Right lung (tissue), 10 donors: ENCODE measurements at places on chromosomes 6 and 20. TPM values are rescaled to one million over a fixed set of nuclear protein-coding genes. Genes with fewer than 3 reads are reported as not detected.

The ADGRB3 gene
- 21.3 TPM for polyA plus RNA-seq

DNA sequence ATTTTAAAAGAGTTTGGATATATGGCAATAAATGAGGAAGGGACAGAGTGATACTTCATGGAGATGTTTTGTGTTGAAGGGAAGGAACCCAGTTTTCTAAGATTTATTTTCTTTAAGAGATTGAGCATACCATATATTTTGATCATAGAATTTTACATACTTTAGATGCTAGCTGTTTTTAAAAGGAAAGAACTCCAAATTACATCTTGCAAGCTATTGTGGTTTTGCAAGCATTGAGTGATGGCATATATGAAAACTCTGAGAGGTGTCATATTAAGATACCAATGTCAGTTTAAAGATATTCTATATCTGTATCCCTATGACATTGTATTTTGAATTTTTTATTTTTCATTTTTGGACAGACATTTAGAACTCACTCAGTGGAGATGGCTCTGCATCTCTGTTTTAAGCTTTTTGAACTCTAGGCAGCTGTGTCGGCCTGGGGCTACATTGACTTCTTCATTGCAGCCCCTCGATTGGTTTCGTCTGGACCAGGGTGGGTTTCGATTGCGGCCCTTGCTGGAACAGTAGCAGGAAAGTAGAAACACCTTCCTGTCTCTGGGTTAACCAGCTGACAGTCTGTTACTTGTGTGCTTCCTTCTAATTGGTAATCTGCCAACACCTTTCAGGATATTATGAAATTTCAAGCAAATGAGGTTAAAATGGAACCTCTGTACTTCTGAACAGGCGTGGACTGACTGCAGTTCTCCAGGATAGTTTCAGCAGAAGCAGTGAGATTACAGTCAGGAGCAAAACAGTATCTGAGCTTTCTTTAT lies 14.0 kb downstream of the IGF2R start:
- no peak for DNase-seq

The LTB gene
- polyA plus RNA-seq: 4.7 TPM

- DNase-seq: no peak
Observed at GRCh38 chr6:193773-194310, 98.4 kb upstream of the DUSP22 start.

DNA sequence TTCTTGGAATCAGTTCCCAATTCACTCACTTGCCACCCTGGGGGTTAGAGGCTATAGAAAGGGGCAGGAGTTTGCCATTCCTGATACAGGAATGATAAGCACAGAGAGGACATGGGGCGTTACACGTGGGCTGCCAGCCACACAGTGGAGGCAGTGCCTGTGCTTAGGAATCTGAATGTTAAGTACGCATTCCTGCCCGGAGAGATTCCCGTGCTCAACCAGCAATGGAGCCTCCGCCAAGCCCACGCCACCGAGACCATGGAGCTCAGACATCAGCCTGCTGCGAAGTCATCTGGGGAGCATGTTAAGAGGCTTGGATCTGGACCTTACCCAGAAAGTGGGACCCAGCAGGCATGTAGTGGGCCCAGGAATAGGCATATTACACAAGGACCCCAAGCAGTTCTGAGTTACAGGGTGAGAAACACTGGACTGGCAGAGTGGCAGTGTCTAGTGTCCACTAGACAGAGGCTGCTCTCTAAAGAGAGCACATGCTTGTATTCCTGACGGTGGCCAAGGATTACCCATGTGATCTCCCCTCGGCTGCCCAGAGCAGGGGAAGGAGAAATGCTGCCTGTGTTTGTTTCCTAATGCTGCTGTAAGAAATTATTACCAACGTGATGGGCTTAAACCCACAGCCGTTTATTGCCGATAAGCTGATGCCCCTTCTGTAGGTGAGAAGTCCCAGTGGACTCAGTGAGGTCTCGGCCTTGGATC lies 138.2 kb downstream of the BMP7 start:
- DNase-seq: no peak

DNA sequence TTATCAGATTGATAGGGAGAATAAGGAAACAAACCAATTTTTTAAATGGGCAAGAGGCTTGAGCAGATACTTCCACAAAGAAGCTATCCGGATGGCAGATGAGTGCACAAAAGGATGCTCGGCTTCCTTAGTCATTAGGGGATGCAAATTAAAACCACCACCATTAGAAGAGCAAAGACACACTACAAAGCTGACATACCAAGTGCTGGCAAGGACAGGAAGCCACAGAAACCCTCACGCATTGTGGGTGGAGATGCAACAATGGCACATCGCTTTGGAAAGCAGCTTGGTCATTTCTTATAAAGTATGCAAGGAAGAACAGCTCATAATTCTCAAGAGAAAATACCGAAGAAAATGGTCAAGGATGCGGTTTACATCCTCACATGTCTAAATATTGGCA lies 19.8 kb downstream of the BFSP1 start:
- no peak for DNase-seq
